ENCODE measurements at places on chromosomes 1 and 21.

- DNase-seq = no peak
- no peaks in the 10 kb centered on the region for H3K27me3 ChIP-seq
- H3K27ac ChIP-seq = no peak overlapping the region
- H3K4me3 ChIP-seq = no peak overlapping the region
- no peaks in the 10 kb centered on the region for H3K36me3 ChIP-seq
- H3K4me1 ChIP-seq = peaks cover 4% of the 10 kb centered on the region
These were observed 21.8 kb upstream of the PLEKHO1 start for GRCh38 chr1:150127868-150128267.

- peak overlapping the region; percentile 61 for H3K4me3 ChIP-seq
- peaks cover 29% of the 10 kb centered on the region for H3K36me3 ChIP-seq
- H3K27me3 ChIP-seq = no peaks in the 10 kb centered on the region
- peak; percentile 22 for DNase-seq
- H3K4me1 ChIP-seq = peaks cover 91% of the 10 kb centered on the region
These were observed 91.7 kb downstream of the CDC14A start for GRCh38 chr1:100443811-100444571.

DNA sequence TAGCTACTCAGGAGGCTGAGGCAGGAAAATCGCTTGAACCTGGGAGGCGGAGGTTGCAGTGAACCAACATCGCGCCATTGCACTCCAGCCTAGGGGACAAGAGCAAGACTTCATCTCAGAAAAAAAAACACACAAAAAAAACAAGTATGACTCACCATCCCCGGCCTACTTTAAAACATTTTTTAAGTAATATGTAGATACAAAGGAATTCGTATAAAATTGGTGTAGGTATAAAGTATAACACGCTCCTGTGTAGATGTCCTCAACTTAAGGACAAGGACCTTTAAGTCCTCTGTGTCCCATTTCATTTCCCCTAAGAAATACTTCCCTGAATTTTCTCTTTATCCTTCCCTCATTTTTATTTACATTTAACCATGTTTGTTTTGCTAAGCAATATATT lies 73.4 kb upstream of the PKN2 start:
- H3K4me3 ChIP-seq = no peak overlapping the region
- H3K27me3 ChIP-seq = peaks cover 15% of the 10 kb centered on the region
- no peaks in the 10 kb centered on the region for H3K36me3 ChIP-seq
- no peak overlapping the region for H3K27ac ChIP-seq

DNA sequence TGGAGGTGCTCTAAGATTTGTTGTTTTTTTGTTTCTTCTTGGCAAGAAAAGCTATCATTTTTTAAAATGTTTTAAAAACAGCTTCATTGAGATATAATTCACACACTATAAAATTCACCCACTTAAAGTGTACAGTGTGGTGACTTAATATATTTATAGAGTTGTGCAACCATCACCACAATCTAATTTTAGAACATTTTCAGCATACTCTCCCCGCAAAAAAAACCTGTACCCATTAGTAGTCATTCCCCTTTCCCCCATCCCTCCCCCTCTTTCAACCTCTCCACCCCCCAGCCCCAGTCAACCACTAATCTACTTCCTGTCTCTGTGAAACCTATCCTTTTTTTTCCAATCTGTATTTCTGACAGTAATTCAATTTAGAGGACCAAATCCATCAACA lies 30.6 kb downstream of the ZC3H11B start:
- DNase-seq = no peak
- H3K36me3 ChIP-seq = no peaks in the 10 kb centered on the region
- no peaks in the 10 kb centered on the region for H3K27me3 ChIP-seq
- H3K4me3 ChIP-seq = no peak overlapping the region

- H3K27me3 ChIP-seq = peaks cover 8% of the 10 kb centered on the region
- peaks cover 11% of the 10 kb centered on the region for H3K4me1 ChIP-seq
- no peaks in the 10 kb centered on the region for H3K36me3 ChIP-seq
- no peak for DNase-seq
- no peak overlapping the region for H3K4me3 ChIP-seq
- H3K27ac ChIP-seq = no peak overlapping the region
These were observed 102.2 kb downstream of the NTMT2 start for GRCh38 chr1:170247751-170248521.

DNA sequence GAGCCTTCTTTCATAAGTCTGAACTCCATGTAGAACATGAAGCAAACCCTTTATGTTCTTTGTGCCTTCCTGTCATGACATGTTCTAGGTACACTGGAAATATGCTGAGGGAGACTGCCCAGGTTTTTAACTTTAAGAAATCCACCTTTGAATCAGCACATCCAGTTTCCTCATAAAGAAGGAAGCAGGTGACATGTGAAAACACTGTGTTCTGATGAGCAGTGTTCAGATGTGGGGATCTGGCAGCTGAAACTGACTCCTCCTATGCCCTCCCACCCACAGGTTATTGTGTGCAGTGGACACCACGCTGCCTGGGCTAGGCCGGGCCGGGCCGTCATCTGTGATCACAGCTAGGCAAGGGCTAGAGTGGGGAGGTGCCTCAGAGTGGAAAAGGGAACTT lies 51.1 kb downstream of the CNN3 start:
- no peak overlapping the region for H3K27ac ChIP-seq
- peaks cover 14% of the 10 kb centered on the region for H3K4me1 ChIP-seq
- no peak overlapping the region for H3K4me3 ChIP-seq
- no peak for DNase-seq
- peaks cover 5% of the 10 kb centered on the region for H3K27me3 ChIP-seq
- no peaks in the 10 kb centered on the region for H3K36me3 ChIP-seq

DNA sequence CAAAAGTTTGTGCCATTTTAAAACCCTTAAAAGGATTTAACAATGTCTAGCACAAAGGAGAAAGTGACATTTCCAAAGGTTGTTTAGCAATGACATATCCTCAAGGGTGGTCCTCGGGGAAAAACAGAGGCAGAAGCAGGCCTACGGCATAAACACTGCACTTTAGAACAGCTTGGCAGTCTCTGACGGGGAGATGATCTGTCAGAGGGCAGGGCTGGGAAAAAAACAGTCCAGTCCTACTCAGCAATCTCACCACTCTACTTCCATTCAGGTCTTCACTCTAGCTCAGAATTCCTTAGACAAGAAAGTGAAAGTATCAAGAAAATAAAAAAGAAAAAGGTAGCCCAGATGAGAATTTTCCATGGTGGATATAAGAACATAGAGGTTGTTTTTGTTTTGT lies 4.1 kb downstream of the CRYZ start:
- no peak overlapping the region for H3K27ac ChIP-seq
- H3K4me1 ChIP-seq = peaks cover 16% of the 10 kb centered on the region
- no peak for DNase-seq
- H3K27me3 ChIP-seq = no peaks in the 10 kb centered on the region
- peaks cover 17% of the 10 kb centered on the region for H3K36me3 ChIP-seq

GRCh38 chr1:32005522-32005921 lies 8.1 kb upstream of the KHDRBS1 start:
- DNase-seq = no peak
- peaks cover 4% of the 10 kb centered on the region for H3K27me3 ChIP-seq
- H3K4me1 ChIP-seq = peaks cover 16% of the 10 kb centered on the region
- H3K27ac ChIP-seq = no peak overlapping the region

DNA sequence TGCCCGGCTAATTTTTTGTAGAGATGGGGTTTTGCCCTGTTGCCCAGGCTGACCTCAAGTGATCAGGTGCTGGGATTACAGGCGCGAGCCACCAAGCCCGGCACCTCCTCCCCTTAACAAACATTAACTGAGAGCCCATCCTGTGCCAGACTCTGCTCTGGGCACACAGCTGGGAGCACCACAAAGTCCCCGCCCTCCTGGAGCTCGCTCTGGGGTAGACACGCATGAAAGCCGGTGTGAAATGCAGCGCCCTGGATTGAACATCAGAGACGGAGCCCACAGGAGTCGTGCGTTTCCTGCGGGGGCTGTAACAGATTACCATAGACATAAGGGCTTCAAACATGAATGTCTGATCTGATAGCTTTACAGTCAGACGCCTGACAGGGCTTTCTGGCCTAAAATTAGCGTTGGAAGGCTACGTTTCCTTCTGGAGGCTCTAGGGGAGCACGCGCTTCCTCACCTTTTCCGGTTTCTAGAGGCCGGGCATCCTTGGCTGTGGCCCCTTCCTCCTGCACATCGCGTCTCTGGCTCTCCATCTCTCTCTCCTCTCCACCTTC lies 14.3 kb downstream of the SLC27A3 start:
- H3K36me3 ChIP-seq = peaks cover 3% of the 10 kb centered on the region
- peak overlapping the region; percentile 69 for H3K27ac ChIP-seq
- H3K4me3 ChIP-seq = no peak overlapping the region
- peaks cover 29% of the 10 kb centered on the region for H3K4me1 ChIP-seq
- peaks cover 16% of the 10 kb centered on the region for H3K27me3 ChIP-seq
- no peak for DNase-seq

DNA sequence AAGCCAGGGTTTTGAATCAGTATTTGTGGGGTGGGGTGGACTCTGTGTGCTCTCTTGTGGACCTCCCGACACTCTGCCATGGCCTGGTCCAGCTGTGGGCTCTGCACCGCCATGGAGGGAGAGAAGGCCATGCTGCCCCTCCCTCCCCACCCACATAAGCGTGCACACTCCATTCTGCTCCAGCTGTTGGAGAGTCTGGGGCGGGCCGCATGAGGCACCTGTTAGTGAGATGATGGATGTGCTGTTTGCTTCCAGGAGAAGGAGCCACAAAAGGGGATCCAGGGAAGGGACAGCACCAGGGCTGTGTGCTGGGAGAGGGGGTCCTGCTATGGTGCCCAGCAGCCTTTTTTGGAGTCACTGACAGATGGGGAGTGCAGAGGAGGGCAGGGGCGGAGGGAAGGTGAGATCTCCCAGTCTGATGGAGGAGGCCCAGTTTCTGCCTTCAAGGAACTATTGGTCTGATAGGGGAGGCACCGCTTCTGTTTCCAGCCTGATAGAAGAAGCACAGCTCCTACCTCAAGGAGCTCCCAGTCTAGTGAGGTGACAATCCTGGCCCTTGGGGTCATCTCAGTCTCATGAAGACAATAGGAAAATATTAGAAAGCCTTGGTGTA lies 101.5 kb downstream of the ACTL8 start:
- no peak overlapping the region for H3K27ac ChIP-seq
- no peaks in the 10 kb centered on the region for H3K27me3 ChIP-seq
- no peaks in the 10 kb centered on the region for H3K36me3 ChIP-seq
- no peak for DNase-seq
- H3K4me3 ChIP-seq = no peak overlapping the region
- no peaks in the 10 kb centered on the region for H3K4me1 ChIP-seq

- H3K4me1 ChIP-seq = peaks cover 16% of the 10 kb centered on the region
- H3K27me3 ChIP-seq = peaks cover 5% of the 10 kb centered on the region
- DNase-seq = no peak
- no peaks in the 10 kb centered on the region for H3K36me3 ChIP-seq
- no peak overlapping the region for H3K27ac ChIP-seq
These were observed 5.1 kb upstream of the FOXJ3 start for GRCh38 chr1:42340093-42340492.

DNA sequence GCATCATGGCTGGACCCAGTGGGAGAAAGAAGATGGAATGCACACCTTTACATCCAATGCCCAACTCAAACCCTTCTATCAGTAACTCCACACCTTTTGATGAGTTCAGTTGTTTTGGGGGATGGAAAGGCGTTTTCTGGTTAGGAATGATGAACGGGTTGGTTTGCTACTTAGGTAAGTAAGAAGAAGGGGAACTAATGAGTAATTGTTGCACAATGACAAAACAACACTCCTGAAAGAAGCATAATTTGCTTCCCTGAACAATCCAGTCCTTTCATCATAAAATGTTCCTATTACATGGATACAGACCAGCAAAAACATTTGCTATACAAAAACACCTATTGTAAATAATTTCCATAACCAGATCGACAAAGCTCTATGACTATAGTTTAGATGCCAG lies 35.9 kb upstream of the NFIA start:
- peaks cover 40% of the 10 kb centered on the region for H3K27me3 ChIP-seq
- H3K4me1 ChIP-seq = peaks cover 10% of the 10 kb centered on the region
- DNase-seq = no peak
- H3K27ac ChIP-seq = no peak overlapping the region
- H3K36me3 ChIP-seq = no peaks in the 10 kb centered on the region
- no peak overlapping the region for H3K4me3 ChIP-seq

DNA sequence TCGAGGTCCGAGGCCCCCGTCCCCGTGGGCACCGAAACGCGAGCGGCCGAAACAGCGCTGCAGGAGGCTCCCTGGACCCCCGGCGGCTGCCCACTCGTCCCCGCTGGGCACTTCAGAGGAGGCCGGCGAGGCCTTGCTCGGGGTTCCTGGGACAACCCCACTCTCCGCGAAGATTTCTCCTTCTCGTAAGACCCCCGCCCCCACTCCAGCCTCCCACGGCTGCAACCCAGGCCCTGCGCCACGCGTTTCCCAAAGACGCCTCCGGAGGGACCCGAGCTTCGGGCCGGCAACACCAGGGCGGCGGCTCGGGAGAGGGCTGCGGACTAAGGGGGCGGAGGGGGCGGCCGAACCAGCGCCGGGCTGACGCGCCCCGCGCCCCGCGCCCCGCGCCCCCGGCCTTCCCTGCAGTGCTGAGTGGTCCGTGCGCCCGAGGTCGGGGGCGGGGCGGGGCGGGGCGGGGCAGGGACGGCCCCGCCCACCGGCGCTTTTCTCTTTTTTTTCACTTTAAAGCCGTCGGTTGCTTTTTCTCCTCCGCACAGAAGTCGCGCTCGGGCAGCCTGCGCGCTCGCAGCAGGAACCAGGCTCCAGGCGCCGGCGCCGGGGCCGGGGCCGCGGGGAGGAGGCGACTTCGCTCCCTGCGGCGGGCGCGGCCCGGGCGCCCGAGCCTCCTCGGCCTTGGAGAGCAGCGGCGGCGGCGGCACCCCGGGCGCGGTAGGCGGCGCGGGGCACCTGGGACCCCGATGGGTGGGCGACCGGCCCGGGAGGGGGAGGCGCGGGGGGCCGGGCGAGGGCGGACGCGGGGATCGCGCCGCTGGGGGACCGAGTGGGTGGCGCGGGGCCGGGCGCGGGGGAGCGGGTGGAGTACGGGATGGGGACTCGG lies at the start of gene SPSB1:
SPSB1 (plus strand) TSS at position 534 of the 880 bp plus-strand sequence. CDS start 62,998 bp downstream, outside the sequence.
- DNase-seq = peak; percentile 56
- peak within 1 kb of the TSS; percentile 46 for H3K4me3 ChIP-seq
- peaks cover 7% of the 10 kb centered on the region for H3K36me3 ChIP-seq
- H3K27me3 ChIP-seq = no peaks in the 10 kb centered on the region

GRCh38 chr1:168099337-168099801 lies 37.4 kb downstream of the GPR161 start:
- DNase-seq = no peak
- H3K27me3 ChIP-seq = peaks cover under 1% of the 10 kb centered on the region
- no peaks in the 10 kb centered on the region for H3K4me1 ChIP-seq
- no peaks in the 10 kb centered on the region for H3K36me3 ChIP-seq

DNA sequence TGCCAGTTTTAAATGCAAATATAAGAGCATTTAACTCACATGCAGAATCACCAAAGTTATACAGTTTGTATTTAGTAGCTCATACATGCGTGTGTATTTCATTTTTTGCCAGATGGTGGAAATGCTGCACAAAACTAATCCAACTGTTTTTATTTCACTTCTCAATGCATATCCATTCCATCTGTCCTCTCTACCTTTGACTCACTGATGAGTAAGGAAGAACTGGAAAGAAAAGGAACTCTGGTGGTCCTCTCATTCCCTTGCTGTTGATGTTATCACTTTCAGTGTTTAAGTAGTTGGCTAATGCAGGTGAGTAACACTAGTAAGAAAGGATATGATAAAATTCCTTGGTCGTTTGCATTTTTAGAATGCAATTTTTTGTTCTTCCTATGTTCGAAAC lies 5.7 kb upstream of the SLC1A7 start:
- H3K27me3 ChIP-seq = peaks cover 6% of the 10 kb centered on the region
- H3K27ac ChIP-seq = no peak overlapping the region
- H3K36me3 ChIP-seq = no peaks in the 10 kb centered on the region
- no peak overlapping the region for H3K4me3 ChIP-seq
- DNase-seq = no peak

- H3K4me1 ChIP-seq = no peaks in the 10 kb centered on the region
- peaks cover 21% of the 10 kb centered on the region for H3K36me3 ChIP-seq
- no peaks in the 10 kb centered on the region for H3K27me3 ChIP-seq
- DNase-seq = no peak
These were observed 46.8 kb downstream of the PKNOX1 start for GRCh38 chr21:43021191-43021590.

Data from activated T-helper 1 cell treated with anti-CD3 and anti-CD28 coated beads, Interleukin-12 subunit alpha, Interleukin-12 subunit beta, Interleukin-2, Interleukin-4 antibody, amounts not matched to agents 30 ng/mL and 10 ng/mL and 1 ng/mL, durations not matched to agents 14 hours and 24 hours and 36 hours (primary cell).